ENCODE measurements at places on chromosomes 12 and 14. TPM values are rescaled to one million over a fixed set of nuclear protein-coding genes. Genes with fewer than 3 reads are reported as not detected.

The SSPN gene
- total RNA-seq: 2.0 TPM

The KRT83 gene
- total RNA-seq: not detected

The TCL1B gene
- not detected for total RNA-seq

The ANKRD33 gene
- 0.20 TPM for total RNA-seq

The EIF2S3B gene
- 1.4 TPM for total RNA-seq

The RNU7-1 gene
- total RNA-seq: not detected

Measured in pulmonary artery endothelial cell (primary cell).